ENCODE measurements at places on chromosomes 1 and 21.
A peak's percentile ranks its signal among the peaks of the same experiment; 100 is the strongest.

DNA sequence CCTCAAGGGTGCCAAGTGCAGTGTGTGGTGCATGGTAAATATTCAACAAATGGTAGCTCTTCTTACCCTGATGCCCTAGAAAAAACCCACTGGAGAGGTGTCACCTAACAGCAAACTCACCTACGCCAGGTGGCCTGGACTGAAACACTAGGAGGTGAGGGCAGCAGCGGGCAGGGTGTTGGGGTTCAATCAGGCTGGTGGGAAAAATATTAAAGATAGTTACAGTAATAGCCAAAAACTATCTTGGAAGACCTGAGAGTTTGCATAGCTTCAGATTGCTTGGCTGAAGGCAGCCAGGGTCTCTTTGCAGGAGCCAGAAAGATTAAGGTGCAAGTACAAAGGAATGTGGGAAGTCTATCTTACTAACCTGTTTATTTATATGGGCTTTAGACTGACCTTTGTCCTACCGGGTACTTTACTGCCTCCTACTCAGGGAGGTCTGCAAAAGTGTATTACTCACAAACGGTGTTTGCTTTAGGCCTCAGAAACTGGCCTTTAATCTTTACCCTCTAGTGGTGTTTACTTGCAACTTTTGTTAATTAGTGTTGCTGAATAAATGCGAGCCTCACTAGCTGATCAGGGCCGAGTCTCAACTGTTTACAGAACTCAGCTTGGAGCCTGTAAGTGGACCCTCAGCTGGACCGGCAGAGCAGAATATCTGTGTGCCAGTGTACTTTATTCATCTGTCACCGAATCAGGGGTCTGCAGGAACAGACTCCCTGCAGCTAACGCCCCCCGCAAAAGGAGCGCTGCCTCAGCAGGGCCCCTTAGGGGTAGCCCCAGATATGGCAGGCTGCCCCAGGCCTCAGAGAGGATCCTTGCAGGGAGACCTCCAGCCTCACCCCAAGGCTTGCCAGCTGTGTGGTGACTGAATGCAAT is 63.9 kb downstream of the SYF2 start:
- no peak for DNase-seq

DNA sequence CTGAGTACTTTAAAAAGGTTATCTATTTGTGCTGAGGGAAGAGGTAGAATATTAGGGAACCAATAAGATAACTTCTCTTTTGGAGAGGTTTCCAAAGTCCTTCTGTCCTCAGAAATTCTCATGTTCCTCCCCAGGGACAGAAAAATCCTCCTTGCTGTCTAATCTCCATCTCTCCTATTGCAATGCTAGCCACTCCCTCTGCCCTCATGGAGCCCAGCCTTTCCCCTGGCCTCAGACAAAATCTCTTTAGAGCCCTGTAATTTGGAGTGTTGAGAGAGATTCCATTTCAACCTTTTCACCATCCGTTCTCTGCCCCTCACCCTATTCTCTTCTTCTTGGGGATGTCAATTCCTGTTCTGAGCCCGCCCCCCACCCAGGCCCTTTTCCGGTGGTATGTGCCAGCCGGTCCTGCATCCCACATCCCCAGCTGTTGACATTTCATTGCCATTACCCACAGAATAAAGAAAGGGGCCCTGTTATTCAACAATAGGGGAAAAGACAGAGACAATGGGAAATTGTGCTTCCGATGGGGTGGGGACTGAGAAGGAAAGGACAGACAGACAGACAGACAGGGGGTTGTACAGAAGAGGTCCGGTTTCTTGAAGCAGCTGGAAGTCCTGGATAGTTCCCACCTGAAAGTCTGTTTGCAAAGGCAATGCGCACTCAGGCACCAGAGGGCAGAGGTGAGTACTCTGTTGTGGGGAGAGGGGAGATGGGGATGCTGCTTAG is at the start of gene HAPLN2:
HAPLN2 (plus strand) TSS at position 563 of the 729 bp plus-strand sequence. CDS start 4,076 bp downstream, outside the sequence.
- DNase-seq: no peak

GRCh38 chr1:198298640-198299039 is 141.8 kb downstream of the NEK7 start:
- DNase-seq: no peak

DNA sequence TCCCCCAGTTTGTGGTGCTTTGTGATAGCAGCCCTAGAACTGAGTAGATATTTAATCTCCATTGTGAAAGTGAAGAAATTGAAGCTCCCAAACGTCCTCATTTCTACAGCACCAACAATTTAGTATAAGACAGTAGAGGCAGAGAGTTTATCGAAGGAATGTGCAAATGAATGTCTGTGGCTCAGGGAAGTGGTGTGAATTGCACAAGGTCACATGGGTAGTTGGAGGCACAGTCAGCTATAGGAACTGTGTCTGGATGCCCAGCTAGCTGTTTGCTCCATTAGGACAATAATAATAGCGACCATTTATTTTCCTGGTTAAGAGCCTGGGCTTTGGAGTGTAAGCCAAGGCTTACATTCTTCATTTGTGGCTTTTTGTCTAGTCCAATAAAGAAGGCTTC is 144.4 kb upstream of the USP24 start:
- no peak for DNase-seq

DNA sequence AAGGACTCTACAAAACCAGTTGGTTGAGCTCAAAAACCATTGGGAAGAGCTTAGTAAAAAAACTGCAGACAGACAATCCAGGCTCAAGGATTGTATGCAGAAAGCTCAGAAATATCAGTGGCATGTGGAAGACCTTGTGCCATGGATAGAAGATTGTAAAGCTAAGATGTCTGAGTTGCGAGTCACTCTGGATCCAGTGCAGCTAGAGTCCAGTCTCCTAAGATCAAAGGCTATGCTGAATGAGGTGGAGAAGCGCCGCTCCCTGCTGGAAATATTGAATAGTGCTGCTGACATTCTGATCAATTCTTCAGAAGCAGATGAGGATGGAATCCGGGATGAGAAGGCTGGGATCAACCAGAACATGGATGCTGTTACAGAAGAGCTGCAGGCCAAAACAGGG is 104.0 kb upstream of the BMP8A start:
- no peak for DNase-seq

GRCh38 chr1:160836981-160837557 is 25.6 kb downstream of the CD244 start:
- no peak for DNase-seq

- DNase-seq: no peak
Observed at GRCh38 chr21:42640486-42640885, 12.9 kb upstream of the PDE9A start.

DNA sequence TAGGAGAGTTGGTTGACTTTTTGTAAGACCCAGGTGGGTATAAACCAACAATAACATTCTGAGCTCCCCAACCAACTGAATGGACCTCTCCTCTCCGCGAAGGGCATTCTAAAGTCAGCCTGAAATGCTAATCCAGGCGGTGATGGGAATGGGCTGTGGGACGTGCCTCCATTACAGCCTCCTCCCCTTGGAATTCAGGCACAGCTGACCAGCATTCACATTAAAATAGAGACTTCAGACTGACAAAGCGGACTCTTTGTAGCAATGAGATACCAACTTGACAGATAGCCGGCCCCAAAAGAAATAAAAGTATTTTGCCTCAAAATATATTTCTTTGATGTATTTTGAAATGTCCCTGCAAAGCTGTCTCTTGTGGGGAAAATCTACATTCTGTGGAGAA is 101.7 kb downstream of the KIF26B start:
- DNase-seq: no peak

GRCh38 chr1:1462318-1462966 is 9.1 kb upstream of the ATAD3B start:
- no peak for DNase-seq

GRCh38 chr1:36300526-36300925 is 5.6 kb upstream of the SH3D21 start:
- DNase-seq: no peak

- DNase-seq: peak; percentile 22
Observed at GRCh38 chr1:6889875-6890480, 104.7 kb downstream of the CAMTA1 start.

- no peak for DNase-seq
Observed at GRCh38 chr1:58434181-58434580, 112.3 kb downstream of the OMA1 start.

DNA sequence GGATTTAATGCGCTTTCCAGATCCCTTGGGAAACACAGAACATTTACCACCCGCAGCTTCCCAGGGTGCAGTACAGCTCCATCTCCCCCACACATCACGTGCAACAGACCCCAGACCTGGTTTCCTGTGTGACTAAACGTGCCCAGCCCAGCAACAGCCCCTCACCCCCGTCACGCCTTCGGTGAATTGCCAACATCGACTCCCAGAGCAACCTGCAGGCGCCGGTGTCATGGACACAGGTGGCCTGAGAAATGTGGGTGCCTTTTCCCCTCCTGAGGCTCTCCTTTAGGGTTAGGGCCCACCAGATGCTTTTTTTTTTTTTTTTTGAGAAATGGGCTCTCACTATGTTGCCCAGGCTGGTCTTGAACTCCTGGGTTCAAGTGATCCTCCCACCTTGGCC is 24.2 kb upstream of the SUMO3 start:
- no peak for DNase-seq

DNA sequence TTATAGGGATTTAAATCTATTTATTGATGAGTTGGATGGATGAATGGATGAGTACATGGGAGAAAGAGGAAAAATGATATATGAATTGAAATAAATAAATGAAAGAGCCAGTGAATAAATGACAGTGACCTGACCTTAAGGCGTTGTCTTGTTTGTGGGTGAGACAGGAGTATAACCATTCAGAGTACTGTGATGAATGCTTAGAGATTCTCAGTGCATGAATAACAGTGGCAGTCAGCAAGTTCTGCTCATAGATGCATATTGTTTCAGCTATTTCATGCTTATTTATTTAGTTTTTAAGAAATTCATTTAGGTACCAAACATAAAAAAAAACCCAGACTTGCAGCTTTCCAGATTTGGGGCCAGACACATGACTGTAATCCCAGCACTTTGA is 116.4 kb downstream of the FGGY start:
- no peak for DNase-seq

GRCh38 chr21:26804895-26805609 is 40.2 kb downstream of the ADAMTS1 start:
- DNase-seq: no peak

- DNase-seq: no peak
Observed at GRCh38 chr1:53618500-53619366, 120.2 kb downstream of the GLIS1 start.

DNA sequence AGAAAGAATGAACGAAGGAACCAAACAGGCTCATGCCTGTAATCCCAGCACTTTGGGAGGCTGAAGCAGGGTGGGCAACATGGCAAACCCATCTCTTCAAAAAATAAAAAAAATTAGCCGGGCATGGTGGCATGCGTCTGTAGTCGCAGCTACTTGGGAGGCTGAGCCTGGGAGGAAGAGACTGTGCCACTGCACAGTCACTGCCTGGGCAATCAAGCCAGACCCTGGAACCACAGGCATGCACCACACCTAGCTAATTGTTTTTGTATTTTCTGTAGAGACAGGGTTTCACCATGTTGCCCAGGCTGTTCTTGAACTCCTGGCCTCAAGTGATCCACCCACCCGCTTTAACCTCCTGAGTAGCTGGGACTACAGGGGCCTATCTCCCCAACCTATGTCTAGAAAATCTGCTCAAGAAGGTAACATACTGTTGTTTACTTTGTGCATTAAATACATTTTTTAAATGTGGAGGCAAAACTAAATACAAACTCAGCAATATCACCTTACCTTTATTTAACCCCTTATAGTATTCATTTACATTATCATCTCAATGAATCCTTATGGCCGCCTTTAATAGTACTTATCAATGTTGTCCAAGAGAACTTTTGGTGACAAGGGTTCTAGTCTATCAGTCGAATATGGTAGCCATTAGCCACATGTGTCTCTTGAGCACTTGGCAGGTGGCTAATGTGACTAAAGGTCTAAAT is 2.7 kb downstream of the KHDC4 start:
- DNase-seq: no peak

- DNase-seq: no peak
Observed at GRCh38 chr1:167453123-167453522, 65.2 kb downstream of the CD247 start.

DNA sequence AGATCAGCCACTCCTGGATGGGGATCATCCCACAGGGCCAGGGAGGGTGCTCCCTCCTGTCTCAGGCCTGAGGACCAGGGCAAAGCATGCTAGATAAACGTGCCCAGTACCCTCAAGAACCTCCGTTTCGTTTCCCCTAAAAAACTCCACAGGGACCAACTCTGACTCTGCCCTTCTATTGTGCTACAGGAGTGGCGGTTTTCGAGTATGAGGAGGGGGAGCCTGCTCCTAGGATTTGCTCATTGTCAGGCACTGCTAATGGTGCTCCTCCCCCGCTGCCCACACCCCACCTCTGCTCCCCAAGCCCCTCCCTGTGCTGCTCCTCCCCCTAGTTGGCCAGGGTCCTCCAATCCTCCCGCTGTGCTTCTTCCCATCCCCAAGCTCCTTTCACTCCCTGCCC is 32.0 kb downstream of the PGBD5 start:
- DNase-seq: no peak

- no peak for DNase-seq
Observed at GRCh38 chr1:94801919-94802546, 18.1 kb upstream of the SLC44A3 start.

- DNase-seq: no peak
Observed at GRCh38 chr1:180560868-180561600, 2.3 kb downstream of the OVAAL start.

DNA sequence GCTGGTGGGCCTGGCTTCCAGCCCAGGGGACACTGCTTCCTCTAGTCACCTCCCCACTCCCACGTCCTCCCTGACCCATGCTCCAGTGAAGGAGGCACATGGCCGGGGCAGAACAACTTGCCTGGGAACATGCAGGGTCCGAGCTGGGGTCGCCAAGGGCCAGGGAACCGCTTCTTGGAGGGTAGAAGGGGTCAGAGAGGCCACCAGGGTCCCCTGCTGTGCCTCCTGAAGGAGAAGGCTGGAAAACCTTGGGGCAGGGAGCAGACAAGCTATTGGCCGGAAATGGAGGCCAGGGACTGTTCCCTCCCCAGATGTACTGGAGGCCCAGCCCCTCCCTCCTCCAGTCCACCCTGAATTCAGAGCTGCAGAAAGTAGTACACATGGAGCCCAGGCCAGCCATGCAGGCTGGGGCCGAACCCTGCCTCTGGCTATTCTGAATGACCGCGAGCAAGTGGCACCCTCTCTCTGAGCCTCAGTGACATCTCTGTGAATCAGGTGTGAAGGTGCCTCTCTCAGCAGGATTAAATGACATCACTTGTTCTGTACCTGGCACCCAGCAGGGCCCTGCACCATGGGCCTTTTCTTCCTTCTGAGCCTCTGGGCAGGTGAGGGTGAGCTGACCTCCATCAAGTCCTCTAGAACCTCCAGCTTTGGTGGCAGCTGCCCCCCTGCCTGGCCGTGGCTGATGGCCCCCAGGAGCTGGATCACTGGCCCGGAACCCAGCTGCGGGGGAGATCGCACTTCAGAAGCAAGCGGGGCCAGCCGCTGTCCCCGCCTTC is 15.7 kb downstream of the SPOCD1 start:
- no peak for DNase-seq

DNA sequence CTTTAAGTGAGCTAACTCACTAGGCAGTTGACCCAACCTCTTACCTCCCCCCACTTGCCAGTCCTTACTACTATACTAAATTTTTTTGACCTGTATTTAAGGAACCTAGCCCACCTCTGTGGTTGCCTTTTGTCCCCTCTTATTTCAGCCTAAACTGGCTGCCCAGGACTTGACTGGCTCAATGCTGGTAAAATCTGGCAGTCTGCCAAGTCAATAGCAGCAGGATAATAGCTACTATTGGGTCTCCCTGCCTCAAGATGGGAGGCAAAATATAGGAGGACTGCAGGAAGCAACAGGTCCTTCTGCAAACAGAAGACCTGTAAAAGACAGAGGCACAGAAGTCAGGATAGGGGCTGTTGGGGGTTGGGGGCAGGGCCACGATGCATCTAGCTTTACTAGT is 144.2 kb upstream of the POGK start:
- no peak for DNase-seq

All from stimulated activated CD4-positive, alpha-beta T cell treated with anti-CD3 and anti-CD28 coated beads, Interleukin-4, amount 100 ng/mL, for 48 hours (primary cell).